ENCODE measurements at places on chromosomes 5 and 9. TPM values are rescaled to one million over a fixed set of nuclear protein-coding genes. Genes with fewer than 3 reads are reported as not detected.

IQGAP2 gene
- total RNA-seq = 119 TPM

BARX1 gene
- not detected for total RNA-seq

SMIM33 gene
- not detected for total RNA-seq

ZNF883 gene
- total RNA-seq = not detected

C5orf58 gene
- not detected for total RNA-seq

ACTBL2 gene
- total RNA-seq = not detected

TRAF1 gene
- 3.1 TPM for total RNA-seq

SREK1IP1 gene
- total RNA-seq = 5.6 TPM

All from transverse colon (tissue), 4 donors.